Progenitor cell of endocrine pancreas (in vitro differentiated cells): ENCODE measurements at places on chromosomes 11 and 22.
A peak's percentile ranks its signal among the peaks of the same experiment; 100 is the strongest.

- no peak for DNase-seq
These were observed 487.0 kb downstream of the TBC1D22A start for GRCh38 chr22:47249370-47249928.

- DNase-seq: no peak
These were observed 153.9 kb downstream of the TEAD1 start for GRCh38 chr11:12827929-12828812.

DNA sequence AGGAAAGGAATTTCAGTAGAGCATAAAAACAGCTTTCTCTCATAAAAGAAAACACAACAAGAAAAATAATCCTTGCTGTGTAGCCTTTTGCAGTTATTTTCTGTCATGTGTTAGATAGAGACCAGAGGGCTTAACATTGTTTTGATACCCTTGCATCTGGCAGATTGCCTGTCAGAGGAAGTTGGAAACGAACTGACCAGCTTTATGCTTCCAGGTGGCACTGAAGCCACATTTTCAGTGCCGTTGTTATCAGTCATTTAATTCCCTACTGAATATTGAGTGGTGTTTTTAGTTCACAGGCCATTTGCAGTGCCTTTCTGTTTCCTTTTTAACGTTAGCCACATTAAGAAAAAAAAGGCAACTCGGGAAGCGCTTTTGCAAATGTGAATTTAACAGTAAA, 21.5 kb upstream of the RAG2 start:
- no peak for DNase-seq

DNA sequence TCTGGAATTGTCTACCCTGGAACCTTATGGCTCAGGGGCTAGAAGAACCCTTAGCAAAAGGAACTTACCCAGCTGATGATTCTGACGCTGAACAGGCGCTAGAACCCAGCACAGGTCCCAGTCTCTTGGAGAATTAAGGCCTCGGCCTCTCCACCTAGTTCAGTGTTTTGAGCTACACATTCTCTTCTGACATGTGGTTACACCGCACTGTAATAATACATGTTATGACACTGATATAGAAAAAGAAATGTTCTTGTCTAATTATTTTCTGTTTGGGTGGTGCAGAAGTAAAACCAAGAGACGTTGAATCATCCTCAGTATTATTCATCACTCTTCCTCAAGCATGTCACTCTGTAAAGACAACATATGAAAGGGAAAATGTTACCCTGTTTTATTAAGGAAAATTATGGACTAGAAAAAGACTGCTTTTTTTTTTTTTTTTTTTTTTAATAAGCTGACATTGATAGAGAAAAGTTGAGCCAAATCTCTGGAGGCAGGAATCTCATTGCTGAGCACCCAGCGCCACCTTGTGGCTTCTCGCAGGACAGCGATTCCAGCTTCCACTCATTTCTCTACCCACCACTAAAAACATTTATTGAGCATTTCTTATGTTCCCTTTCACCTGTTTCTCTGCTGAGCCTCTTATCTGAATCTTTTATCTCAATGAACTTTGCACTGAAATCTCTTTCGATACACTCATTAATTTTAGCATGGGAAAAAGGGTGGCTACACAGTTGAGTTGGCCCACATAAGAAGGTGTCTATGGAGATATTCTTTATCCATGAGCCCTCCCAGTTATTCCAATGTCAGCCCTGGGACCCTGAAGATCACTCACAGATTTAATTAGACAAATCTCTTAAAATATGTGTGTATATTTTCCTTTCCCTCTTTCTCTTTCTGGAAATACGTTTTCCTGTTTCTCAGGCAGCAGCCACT, 12.6 kb upstream of the APLNR start:
- peak; percentile 48 for DNase-seq

DNA sequence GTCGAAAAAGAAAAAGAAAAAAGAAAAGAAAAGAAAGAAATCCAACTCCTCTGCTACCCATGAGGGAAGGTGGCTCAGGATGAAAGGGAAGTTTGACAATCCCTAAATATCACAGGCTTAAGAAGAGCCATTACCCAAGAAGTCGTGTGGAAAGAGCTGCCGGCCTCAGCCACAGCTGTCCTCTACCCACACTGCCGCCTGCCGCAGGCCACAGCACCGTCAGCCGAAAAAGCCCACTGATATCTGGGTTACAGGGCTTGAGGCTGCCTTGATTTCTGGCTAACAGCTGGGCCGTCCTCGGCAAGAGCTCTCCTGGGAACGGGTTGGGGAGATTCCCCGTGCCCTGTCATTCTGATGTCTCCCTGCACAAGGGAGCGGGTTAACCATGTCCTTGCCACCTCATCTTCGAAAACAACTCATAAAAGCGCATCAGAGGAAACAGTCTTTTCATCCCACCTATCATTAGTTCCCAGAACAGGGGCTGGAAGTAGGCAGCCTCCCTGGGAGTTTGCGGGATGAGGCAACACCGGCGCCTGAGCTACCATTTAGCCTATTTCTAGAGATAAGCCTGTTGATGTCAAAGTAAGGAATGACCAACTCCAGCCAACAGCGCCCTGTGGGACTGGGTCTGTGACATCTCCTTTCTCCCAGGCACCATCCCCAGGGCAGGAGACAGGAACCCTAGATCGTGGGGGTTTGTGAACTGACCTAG, 21.8 kb upstream of the SNX32 start:
- DNase-seq: no peak
